ENCODE measurements at places on chromosomes 7 and 10.

DNA sequence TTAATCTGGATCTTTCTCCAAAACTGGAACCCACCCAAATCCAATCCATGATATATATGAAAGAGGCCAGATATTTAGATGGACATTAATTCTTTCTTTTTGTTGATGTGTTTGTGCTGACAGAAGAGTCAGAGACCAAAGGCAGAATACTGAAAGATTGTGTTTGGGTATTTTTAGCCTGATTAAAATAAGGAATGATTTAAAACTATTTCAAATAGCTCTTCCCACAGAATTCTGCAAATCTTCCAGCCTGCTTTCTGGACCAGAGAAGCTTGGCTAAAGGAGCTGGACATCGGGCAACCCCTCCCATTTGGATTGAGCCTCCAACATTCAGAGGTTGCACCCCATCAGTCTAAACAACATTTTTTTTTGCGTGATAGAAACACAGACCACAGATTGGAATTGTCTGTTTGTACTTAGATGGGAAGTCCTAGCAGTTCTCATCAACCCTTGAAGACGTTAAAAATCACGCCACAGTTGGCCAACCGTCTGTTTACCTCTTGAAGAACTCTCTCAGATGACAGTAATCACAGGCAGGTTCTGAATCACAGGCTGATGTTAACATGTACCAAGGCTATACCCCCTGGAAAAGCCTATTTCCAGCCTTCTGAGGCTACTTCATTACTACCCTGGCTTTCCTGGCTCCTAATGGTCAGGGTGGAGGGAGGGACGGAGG is 155.2 kb upstream of the NRP1 start:
- DNase-seq = no peak

GRCh38 chr10:71092812-71093401 is 119.5 kb upstream of the UNC5B start:
- no peak for DNase-seq

- DNase-seq = no peak
These were observed 170.6 kb downstream of the PRKG1 start for GRCh38 chr10:51244748-51245490.

GRCh38 chr7:104552102-104552501 is 223.7 kb downstream of the LHFPL3 start:
- no peak for DNase-seq

GRCh38 chr7:13153742-13154141 is 466.3 kb downstream of the ARL4A start:
- DNase-seq = no peak

- no peak for DNase-seq
These were observed 153.8 kb downstream of the NRF1 start for GRCh38 chr7:129765352-129765751.

DNA sequence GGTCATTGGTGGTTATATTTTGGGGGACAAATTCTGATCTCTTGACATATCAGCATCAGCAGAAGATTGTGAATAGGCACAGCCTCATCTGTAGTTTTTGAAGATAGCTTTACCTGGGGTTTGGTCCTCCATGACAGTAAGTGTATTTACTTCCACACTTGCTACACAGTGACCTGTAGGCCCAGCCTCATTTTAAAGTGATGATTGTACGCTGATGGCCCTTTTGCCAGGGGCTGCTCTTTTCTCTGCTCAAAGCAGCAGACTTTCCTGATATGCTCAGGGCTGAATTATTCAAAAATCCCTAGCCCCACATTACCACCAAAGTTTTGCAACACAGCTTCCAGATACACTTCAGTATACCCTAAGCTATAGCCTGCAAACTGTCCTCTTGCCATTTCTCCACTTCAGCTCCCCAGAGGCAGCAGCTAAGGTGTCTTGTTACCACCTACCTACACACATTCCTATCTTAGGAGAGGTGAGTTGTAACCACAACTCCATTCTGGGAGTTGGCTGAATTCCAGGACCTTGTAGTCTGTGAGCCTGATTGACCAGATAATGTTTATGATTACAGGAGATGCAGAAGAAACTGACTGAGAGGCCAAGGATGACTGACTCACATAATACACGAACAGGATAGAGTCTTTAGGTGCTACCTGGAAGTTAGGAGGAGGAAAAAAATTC is 6.0 kb downstream of the ASB4 start:
- no peak for DNase-seq

- DNase-seq = no peak
These were observed 30.3 kb downstream of the FOXL3 start for GRCh38 chr7:320297-320696.

DNA sequence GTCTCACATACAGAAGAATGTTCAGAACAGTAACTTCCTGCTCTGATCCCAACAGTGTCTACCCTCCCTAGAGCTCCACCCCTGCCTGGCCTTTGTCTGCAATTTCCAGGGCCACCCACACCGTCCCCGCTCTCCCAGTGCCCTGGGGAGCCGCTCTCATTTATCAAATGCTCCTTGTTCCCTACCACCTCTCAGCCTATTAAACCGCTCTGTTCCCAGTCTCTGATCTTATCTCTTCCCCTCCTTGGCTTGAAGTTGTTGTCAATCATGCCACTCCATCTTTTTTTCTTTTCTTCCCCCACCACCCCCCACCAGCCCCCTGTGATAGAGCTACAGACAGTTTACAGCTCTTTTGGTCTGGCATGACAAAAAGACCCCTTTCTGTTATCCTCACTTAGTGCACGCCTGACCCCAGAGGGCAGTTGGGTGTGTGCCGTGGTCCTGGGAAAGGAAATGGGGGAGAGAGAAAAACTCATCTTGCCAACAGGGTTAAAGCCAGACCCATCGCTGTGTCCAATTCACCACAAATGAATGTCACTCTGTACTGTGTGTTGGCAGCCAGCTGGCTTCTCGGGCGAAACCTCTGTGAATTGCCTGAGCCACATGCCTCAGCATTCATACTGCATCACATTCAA is 28.8 kb upstream of the HECTD2 start:
- no peak for DNase-seq

- no peak for DNase-seq
These were observed 20.8 kb upstream of the OR2A5 start for GRCh38 chr7:144027974-144028373.

DNA sequence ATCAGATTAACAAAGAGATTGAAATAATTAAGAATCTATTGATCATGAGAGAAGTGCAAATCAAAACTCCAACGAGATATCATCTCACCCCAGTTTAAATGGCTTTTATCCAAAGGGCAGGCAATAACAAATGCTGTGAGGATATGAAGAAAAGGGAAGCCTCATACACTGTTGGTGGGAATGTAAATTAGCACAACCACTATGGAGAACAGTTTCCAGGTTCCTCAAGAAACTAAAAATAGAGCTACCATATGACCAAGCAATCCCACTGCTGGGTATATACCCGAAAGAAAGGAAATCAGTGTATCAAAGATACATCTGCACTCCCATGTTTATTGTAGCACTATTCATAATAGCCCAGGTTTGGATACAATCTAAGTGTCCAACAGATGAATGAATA is 13.8 kb downstream of the FGL2 start:
- no peak for DNase-seq

GRCh38 chr10:100146875-100147650 is 38.8 kb downstream of the ERLIN1 start:
- no peak for DNase-seq

DNA sequence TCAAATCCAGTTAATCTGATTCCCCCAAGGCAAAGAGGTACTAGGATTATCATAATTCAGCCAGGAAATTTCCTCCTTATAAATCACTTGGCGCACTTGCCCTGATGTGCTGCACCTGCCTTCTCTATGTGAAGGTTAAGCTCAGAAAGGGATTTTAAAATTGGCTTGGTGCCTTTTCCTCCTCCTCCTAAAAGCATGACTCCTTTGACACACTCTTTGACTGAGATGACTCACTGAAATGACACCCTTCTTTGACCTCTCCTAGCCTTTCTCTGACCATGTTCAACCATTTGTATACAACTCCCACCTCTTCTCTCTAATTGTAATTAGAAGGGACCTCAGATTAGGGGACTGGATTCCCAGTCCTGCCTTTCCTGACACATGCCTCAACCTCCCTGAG is 46.5 kb downstream of the ABLIM1 start:
- DNase-seq = no peak

DNA sequence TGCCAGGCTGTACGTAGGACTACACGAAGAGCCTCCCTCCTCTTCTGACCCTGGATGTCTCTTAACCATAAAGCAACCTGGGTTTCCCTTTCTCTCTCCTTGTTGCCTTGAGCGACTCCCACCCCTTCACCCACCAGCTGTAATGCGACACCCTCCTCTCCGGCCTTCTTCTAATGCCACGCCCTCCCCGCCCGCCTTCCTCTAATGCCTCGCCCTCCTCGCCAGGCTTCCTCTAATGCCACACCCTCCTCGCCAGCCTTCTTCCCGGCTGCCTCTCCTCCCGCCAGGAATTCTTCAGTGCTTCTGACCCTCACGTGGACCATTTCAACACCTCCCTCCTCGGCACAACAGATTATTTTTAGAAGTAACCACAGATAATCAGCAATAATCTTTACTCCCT is 348.5 kb upstream of the SHH start:
- no peak for DNase-seq

- DNase-seq = no peak
These were observed 1.2 kb upstream of the NAMPT start for GRCh38 chr7:106285855-106286492.

- DNase-seq = no peak
These were observed 25.9 kb downstream of the GPRIN2 start for GRCh38 chr10:46530249-46531186.

DNA sequence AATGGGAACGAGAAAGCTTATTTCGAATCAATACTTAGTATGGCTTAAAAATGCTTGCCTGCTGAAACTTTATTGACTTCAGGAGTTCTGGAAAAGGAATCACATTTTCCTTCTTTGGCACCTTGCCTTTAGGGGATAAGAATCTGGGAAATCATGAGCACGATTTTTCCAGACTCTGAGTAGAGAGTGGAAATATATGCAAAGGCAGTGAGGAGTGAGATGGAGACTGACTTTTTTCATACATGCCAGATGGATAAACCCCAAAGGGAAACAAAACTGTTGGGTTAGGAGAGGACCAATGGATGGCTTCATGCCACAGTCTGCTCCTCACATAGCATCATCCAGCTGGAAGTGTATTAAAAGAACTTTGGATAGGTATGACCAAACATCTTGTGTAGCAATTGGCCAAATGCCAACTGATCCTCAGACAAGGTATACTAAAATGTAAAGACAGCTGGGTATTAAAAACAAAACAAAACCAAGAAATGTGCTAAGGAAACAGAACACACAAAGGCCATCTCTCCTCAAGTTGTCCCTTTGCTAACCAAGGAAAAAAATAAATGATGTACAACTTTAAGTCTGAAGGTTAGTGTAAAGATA is 1.7 kb downstream of the COL28A1 start:
- DNase-seq = no peak

DNA sequence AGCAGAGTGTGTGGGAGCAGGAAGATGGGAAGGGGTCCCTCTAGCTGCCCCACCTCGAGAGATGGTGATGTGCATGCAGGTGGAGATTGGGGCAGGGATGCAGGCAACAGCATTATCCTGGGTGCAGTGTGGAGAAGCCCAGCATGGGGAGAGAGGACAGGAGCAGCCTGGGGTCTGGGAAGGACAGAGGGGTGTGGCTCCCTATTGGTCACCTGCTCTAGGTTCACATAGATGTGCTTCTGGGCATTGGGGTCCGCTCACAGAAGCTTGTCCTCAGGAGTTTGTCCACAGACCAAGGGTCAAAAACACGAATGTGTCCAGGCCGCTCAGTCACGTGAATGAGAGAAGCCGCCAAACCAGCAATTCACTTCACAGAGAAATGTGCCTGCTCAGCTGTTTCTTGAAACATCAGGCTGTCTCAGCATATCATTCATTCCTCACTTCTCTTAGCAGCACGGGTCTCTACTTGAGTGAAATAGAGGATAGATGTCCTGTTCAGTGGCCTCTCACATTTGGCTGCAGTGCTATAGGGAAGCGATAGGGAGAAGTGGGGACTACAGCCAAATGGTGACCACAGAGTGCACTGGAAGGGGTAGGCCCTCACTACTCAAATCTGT is 11.5 kb upstream of the SLC29A3 start:
- DNase-seq = no peak

All from GDM1 (cell line).